ENCODE measurements at places on chromosomes 7 and 10. TPM values are rescaled to one million over a fixed set of nuclear protein-coding genes. Genes with fewer than 3 reads are reported as not detected.

ZSCAN25 gene
- 12.1 TPM for total RNA-seq

MAD1L1 gene
- 46.0 TPM for total RNA-seq

OGDH gene
- 28.1 TPM for total RNA-seq

PPP1R9A gene
- total RNA-seq: 9.9 TPM

CC2D2B gene
- not detected for total RNA-seq

INMT gene
- under 0.01 TPM for total RNA-seq

PTER gene
- 3.2 TPM for total RNA-seq

C10orf143 gene
- 0.40 TPM for total RNA-seq

ADIRF gene
- total RNA-seq: 10.1 TPM

NPSR1 gene
- total RNA-seq: not detected

IDI2 gene
- total RNA-seq: not detected

CALCR gene
- not detected for total RNA-seq

CDC14C gene
- not detected for total RNA-seq

OR2A42 gene
- total RNA-seq: not detected

NCAPG2 gene
- total RNA-seq: 5.6 TPM

GTF2I gene
- total RNA-seq: 107 TPM

CYP17A1 gene
- total RNA-seq: not detected

HOXA4 gene
- total RNA-seq: 0.22 TPM
